ENCODE measurements at places on chromosomes 5 and 9.

DNA sequence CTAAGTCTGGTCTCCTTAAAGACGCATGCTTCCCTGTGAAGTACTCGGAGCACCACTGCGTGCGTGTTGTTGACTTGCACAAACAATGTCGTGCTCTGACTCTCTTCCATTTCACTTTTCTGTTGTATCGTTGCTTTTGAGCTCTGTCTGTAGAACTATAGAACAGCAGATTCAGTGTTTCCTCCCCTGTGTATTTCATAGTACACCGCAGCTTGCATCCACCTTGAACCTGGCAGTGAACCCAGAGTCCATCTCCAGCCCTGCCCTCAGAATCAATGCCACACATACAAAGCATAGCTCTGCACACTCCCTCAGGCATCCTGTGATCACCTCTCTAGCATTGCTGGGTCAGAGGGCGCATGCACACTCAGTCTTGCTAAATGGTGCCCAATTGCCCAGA, 37.2 kb upstream of the ADAMTS2 start:
- DNase-seq, result no peak

GRCh38 chr5:151115272-151115905, 34.6 kb upstream of the TNIP1 start:
- peak; percentile 72 for DNase-seq

DNA sequence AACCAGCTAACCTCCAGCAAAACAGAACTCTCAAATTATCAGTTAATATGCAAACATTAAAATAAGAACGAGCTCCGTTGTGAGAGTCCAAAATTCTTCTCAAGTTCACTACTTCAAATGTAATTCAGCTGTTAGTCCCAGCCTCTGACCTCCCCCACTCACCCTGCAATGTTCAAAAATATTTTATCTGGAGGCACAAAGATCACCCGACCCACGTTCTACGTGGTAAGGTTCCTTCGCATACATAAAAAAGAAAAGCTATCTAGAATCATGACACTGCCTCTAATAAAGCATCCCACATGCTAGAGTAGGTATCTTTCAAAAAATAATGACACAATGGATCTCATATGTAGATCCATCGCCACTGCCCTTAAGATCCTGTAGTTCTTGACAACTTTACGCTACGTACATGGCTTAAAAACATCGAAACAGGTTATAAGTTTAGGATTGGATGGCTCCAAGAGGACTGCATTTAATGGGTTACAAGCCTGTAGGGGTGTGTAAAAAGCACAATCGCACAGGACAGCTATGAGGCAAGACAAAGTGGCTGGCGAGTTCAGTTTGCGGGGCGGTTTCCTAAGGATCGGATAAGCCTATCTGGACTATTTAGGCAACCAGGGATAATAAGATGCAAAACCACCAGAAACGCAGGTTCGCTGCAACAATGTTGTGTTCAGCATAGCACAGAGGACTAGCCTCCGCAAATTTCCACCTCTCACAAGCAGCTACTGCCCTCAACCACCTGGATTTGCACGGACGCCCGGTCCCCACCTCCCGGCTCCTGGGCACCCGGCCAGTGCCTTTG, 969 bp downstream of the CLK4 start:
- DNase-seq, result no peak

DNA sequence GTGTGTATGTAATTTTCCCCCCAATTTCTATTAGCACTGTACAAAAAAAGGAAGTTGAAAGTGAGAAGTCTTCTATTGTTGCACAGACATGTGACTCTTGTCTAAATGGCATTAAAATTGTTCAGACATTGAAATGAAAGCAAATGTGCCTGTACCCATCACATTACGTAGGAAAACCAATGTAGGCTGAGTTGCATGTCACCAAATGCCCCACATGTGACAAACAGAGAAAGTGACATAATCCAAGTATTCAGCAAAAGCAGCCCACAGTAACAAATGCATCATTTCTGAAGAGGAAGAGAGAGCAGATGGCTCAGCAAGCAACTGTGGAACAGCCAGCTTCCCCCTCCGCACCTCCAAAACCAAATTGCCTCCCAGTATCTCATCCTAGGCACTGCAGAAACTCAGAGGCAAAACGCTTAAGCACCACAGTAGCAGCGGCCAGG, 161.5 kb upstream of the NR4A3 start:
- peak; percentile 54 for DNase-seq

GRCh38 chr5:60285910-60286309, 392.4 kb upstream of the PDE4D start:
- DNase-seq, result no peak

- DNase-seq, result no peak
These were observed 182.4 kb upstream of the OTULINL start for GRCh38 chr5:14399054-14399692.

GRCh38 chr9:128627127-128627715, 29.4 kb downstream of the DYNC2I2 start:
- DNase-seq, result peak; percentile 10

GRCh38 chr5:133307275-133307674, 255.5 kb downstream of the HSPA4 start:
- DNase-seq, result no peak

DNA sequence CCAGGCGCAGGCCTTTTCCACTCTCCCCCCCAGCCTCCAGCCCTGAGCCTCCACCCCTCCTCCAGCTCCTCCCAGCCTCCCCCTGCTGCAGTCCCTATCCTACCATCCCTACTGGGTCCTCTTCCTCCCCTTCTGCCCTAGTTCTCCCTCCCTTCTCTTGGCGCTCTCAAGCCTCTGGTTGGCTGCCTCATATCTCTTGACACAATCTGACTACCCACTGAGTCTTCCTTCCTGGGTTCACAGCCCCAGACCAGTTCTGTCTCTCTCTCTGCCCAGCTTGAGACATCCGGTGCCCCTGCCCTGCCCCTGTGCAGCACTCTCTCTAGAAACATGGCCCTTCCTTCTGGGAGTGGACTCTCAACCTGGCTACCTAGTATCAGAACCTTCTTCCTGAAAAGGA, 76.2 kb downstream of the TSPAN17 start:
- no peak for DNase-seq

DNA sequence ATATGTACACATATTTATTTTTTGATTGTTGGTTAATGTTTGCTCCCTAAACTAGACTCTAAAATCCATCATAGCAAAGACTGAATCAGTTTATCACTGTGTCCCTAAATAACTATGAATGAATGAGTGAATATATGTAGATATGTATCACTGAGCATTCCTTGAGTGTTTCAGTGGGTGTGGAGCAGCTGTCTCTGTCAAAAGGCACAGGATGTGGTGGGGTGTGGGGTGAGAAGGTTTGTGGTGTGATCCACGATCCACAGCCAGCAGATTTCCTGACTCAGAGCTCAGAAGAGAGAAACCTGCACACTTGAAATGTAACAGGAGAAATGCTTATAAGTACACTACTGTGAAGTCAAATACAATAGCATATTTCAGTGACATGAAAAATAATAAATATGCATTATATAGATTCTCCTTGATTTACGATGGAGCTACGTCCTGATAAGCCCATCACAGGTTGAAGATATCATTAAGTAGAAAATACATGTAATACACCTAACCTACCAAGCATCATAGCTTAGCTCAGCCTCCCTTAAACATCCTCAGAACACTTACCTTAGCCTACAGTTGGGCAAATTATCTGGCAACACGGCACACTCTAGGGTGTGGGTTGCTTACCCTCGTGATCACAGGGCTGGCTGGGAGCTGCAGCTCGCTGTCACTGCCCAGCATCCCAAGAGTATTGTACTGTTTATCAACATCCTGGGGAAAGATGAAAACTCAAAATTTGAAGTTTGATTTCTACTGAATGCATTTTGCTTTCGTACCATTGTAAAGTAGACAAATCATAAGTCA, 287.0 kb downstream of the GAS1 start:
- DNase-seq, result no peak

DNA sequence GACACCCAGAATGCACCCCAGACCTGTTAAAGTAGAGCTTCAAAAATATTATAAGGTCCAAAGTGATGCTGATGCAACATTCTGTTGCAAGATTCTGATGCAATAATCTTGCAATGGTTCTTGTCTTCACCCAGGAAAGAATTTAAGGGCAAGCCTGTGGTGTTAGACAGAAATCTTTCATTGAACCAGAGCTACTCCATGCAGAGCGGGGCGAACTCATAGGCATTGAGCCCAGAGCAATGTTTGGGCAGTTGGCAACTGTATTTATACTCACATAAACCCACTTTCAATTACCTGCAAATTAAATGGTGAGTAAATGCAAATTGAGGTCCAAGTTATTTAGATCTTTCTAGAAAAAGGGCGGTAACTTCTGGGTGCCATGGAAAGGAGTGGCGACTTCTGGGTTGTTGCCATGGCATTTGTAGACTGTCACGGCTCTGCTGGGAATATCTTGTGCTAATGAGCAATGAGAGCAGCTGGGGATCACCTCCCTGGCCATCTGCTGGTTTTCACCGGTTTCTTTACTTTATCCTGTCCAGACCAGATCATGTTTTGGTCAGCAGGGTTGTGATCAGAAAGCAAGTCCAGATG, 163.4 kb downstream of the ICE1 start:
- DNase-seq, result no peak

DNA sequence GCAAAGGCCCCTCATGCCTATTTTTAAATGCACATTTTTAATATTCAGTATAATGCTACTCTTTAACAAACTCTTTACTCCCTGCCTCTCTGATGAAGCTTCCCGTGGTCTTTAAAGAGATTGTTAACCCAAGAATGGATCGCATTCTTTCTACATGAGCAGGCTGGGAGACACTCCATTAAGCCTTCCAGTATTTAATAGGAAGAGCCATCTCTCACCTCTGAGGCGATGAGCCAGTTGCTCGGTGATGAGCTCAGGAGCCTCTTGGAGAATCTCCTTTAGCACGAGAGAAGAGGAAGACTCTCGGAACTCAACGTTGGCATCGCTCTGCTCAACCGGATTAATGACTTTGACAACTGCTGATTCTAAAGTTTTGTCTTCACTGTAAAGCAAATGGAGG, 59.6 kb downstream of the PRUNE2 start:
- DNase-seq, result no peak

DNA sequence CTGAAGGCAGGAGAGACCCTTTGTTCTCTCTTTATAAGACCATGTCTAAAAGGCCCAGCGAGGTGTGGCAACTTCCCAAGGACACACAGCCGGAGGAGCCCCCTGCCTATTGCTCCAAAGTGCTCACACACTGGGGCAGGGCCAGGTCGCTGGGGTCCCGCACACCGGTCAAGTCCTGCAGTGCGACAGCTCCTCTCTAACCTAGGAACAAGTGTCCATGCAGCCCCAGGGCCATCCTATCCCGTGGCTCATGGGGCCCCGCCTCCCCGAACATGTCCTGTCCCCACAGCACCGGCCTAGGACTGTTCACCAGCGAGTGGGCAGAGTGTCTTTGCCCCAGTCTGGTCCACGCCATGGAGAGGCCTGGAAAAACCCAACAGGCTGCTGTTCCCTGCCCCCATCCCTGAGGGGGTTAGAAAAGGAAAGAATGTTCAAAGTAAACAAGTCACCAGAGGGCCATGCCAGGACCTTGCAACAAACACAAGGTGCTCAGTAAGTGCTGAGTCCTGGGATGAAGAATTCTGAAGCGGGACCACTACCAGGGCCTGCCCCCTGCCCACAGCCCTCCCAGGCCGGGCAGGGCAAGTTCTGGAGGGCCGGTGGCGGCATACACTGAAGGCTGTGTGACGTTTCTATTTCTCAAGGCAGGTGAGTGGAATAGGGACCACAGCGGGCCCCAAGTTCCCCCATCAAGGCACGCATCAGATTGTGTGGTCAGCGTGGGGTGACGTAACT, 938 bp downstream of the NINJ1 start:
- peak; percentile 84 for DNase-seq

GRCh38 chr5:15321776-15322175, 178.2 kb upstream of the FBXL7 start:
- DNase-seq, result no peak

- DNase-seq, result no peak
These were observed 704 bp downstream of the SPARC start for GRCh38 chr5:151685749-151686673.

GRCh38 chr9:129284607-129285291, 106.7 kb upstream of the IER5L start:
- no peak for DNase-seq

- no peak for DNase-seq
These were observed 18.5 kb downstream of the COL15A1 start for GRCh38 chr9:98962181-98962560.

GRCh38 chr5:115939059-115939458, 23.2 kb upstream of the LVRN start:
- DNase-seq, result no peak

DNA sequence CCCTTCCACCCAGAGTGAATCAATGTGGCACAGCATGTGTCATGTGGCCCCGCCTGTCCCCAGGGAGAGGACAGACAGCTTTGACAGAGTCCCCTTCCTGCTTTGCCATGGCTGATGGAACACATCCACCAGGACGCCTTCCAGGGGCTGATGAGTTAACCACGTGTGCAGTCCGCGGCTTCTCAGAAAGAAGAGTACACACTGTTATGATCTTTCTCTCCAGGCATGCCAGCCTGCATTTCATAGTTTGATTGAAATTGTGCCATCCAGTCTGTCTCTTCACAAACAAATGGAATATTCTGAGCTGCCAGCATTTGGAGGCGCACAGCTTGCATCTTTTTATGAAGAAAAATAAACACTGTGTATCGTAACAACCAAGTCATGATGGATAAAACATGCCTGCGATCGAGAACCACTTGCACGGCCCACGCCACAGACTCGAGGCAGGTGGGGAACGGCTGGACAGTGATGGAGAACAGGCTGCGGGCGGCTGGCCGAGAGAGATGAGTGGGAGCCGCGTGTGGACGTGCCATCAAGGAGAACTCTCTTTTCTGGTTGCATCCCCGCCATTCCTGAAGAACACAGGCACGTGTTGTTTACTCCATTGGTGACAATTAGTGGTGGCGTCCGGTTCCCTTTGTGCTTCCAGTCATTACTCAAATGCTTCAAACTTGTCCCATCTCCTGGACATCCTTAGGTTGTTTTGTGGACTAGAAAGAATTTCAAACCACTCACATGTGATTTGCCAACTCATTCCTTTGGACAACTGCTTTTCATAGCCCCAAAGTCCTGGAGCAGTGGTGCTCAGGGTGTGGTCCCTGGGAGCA, 220.2 kb downstream of the AGTPBP1 start:
- no peak for DNase-seq
